Cardiac septum (tissue), 1 donor: ENCODE measurements at places on chromosomes 3 and 15. TPM values are rescaled to one million over a fixed set of nuclear protein-coding genes. Genes with fewer than 3 reads are reported as not detected.

Gene SLC24A5
- not detected for total RNA-seq

Gene TMC3
- not detected for total RNA-seq

Gene EPHB1
- 1.1 TPM for total RNA-seq

Gene GTF2E1
- 13.2 TPM for total RNA-seq

Gene FGF7
- 7.2 TPM for total RNA-seq

DNA sequence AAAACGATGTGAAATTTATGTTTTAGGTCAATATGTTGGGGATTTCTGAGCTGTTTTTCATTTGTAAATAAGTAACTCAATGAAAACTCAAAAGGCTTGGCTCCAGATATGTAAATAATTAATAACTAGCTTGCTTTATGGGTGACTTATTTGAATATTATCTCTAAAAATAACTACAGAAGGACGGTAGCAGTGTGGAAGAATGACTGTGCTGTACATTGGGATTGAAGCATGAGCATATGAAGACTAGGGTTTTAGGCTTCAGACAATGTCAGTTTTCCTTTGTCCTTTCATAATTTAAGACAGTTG lies 343.9 kb downstream of the GRM7 start:
- DNase-seq, result no peak

DNA sequence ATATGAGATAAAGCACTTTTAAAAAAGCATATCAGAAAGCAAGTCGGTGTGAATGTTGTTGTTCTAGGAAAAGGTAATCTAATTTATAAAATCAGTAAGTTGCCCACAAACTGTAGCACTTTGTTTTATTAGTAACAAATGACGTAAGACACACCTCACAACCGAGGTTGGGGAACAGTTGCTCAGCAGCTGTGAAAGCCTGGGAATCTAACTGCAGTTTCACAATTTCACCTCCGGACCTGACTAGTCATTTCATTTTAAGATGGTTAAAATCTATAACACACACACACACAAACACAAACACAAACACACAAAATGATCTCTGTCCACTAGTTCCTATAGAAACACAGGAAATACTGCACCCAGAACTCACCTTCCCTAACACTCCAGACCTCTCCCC lies 406.7 kb upstream of the NR2F2 start:
- no peak for DNase-seq
